Stimulated activated CD4-positive, alpha-beta T cell treated with anti-CD3 and anti-CD28 coated beads, Interleukin-1b, Interleukin-23, amount 100 ng/mL, for 4 hours (primary cell): ENCODE measurements at places on chromosomes 1 and 21.
A peak's percentile ranks its signal among the peaks of the same experiment; 100 is the strongest.

- no peak for DNase-seq
Measured at GRCh38 chr1:221150996-221151395, 271.8 kb downstream of the HLX start.

DNA sequence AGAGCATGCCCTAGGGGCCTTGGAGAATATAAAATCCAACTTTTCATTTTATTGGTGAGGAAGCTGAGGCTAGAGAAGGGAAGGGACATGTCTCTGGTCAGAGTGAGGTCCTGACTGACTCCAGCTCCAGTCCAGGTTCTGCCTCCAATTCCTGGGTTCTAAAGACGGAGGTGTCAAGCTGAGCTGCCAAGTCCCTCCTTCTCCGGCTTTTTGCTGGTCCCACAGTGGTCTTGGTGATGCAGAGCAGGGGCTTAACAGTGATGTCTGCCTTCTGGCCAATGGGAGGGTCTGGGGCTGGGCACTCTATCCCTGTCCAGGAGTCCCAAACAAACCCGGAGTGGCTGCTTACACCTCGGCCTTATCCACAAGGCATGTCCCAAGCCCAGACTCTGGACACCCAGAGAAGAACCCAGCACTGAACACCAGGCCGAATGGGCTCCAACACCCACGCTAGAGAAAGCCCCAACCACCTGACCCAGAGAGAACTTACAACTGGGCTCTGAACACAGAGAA is 104.8 kb downstream of the EBNA1BP2 start:
- DNase-seq = no peak

DNA sequence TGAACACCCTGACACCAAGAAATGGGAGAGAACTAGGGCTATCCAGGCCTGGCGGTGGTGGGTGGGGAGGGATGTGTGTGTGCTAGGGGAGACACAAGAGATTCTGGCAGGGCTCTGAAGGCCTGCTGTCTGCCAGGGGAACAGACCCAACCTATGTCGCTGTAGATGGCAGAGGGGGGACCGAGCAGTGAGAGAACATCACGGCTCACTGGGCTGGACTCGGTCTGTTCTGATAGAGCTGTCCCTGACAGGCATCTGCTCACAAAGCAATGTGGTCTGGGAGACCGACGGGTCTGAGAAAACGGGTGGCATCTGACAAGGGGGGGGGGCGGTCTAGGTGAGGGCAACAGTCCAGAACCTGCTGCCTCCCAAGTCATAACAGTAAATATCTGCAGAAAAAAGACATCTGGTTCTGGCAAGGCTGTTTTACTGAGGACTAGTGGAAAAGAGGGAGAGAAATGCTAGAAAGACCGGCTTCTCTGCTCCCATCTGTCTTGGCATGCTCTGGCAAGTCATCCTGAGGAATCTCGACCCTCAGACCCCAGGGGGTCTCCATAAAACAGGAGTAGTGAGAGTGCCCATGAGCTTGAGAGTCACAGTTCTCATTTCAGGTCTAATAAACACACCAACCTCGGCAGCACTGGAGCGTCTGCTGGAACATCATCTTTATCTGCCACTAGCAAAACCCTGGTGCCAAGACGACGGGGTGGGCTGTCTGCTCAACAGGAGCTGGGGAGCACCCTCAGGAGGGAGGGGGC is 36.5 kb downstream of the SLC66A1 start:
- DNase-seq = no peak

DNA sequence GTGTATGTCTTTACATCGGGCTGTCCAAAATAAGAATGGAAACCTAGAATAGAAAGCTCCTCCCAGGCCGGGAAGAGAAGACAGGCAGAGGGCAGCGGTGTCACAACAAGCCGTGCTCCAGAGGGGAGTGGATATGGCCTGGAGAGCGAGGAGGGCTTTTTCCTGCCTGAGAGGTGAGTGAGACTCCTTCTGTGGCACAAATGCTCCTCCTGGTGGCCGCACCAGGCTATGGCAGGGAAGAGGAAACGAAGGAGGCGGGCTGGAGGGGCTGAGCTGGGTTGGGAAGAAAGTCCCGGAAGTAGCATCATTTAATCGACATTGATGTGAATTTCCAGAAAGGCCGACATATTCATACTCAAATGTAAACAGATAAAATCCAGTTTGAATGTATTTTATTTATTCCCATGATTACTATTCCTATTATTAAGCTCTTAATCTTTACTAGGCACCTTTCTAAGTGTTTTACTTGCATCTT is 54.7 kb downstream of the MEF2D start:
- DNase-seq = peak; percentile 74

DNA sequence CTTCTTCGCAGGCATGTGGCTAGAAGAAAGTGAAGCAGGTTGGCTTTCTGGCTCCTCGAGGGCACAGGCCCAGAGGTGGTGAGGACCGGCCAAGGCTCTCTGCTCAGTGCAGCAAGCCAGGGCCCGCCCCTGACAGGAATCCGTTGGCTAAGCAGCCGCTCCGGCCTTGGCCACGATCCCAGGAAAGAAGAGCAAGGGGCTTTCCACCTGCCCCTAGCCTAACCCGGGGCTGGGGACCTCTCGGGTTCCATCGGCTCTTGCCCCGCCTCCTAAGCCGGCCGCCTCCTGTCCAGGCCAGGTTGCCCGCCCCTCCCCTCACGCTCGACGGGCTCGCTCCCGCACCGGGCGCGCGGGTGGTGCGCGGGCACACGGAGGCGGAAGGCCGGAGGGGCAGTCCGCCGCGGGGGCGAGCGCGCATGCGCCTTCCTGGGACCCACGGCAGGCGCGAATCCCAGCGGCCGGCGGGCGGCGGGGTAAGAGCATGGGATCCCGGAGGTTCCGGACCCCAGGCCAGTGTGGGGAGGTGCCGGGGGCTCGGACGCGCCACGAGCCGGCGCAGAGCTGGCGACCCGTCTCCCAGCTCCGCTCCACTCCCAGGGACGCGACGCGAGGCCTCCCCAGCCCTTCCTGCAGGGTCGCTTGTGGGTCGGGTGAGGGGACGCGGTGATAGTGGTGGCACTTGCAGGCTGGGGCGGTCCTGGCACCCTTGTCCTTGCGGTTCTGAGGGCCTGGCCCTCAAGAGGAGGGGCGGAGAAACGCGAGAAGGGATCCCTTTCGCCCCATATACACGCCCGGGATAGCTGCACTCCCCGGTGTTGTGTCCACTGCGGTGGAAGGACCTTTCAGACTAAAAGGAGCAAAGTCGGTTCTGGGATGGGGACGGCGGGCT is at the start of gene ALG6:
ALG6 (plus strand) TSS at position 413 of the 889 bp plus-strand sequence. CDS start 3,351 bp downstream, outside the sequence.
- DNase-seq = peak; percentile 93

DNA sequence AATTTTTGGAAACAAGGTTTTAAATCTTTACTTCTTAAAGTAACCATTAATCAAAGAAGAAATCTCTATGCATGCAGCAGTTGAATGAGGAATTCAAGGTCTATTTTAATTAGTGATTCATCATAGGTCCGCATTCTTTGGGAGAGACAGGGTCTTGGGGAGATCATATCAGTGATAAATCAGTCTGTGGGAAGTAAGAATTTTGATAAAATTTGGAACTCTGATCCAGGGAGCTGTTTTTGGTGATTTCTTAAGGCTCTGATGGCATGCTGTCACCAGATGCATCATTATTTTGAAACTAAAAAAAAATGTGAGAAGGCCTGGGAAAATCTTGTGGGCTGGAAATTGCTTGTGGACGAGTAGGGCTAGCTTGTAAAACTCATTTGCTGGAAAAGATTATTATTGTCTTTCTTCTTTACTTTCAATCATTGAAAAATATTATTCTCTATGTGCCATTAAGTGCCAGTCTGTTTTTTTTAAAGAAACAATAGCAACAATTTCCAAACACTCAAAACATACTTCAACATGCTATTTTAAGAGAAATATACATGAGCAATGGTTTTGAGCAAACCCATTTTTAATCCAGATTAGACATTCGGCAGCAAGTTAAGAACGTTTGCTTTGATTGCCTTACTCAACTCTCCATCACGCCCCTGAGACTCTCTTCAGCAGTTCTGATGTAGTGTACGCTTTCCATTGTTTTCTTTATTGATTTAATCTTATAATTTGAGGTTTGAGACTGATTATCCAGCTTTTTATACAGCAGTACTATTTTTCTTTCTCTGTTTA is 62.6 kb downstream of the ZBTB18 start:
- DNase-seq = no peak

- no peak for DNase-seq
Measured at GRCh38 chr1:69754521-69754920, 186.8 kb downstream of the LRRC7 start.

DNA sequence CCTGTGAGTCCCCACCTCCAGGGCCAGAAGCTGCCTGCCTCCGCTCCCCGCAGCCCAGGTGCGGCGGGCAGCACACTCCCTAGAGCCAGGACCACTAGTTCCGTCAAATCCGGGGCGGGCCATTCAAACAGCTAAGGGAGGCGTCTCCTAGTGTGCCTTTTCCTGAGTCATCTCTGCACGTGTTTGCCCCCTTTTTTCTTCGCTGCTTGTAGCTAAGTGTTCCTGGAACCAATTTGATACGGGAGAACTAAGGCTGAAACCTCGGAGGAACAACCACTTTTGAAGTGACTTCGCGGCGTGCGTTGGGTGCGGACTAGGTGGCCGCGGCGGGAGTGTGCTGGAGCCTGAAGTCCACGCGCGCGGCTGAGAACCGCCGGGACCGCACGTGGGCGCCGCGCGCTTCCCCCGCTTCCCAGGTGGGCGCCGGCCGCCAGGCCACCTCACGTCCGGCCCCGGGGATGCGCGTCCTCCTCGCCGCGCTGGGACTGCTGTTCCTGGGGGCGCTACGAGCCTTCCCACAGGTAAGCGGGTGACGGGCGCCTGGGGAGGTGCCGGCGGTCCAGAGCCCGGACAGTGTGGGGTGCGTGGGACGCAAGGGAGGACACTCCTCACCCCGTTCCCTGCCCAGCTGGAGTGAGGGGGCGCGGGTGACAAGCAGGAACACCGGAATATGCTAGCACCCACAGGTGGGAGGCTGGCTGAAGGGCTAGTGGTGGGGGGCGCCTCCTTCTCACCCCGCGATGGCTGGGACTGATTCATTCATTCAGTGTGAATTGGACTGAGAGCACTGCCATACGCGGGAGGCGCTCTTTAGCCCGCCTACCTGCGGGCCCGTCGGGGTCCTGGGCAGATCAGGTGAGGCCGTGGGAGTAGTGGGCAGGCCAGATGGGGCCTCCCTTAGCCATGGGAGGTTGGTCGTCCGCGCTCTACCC is at the start of gene TNFRSF8:
TNFRSF8 (plus strand) TSS at position 163 of the 932 bp plus-strand sequence; CDS start at position 459, 296 bp downstream.
- peak; percentile 32 for DNase-seq

DNA sequence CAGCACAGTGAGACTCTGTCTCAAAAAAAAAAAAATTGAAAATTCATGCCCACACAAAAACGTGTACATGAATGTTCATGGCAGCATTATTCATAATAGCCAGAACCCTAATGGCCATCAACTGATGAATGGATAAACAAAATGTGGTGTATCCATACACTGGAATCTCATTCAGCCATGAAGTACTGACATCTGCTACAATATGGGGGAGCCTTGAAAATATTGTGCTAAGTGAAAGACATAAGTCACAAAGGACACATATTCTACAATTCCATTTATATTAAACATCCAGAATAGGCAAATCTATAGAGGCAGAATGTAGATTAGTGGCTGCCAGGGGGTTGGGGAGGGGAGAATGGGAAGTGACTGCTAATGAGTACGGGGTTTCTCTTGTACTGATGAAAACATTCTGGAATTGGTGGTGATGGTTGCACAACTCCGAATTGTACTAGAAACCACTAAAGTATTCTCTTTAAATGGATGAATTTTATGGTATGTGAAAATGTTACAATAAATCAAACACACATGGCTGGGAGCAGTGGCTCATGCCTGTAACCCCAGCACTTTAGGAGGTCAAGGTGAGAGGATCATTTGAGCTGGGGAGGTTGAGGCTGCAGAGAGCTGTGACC is 33.0 kb upstream of the KCNN3 start:
- DNase-seq = no peak

GRCh38 chr1:152125834-152126443 is 10.7 kb upstream of the TCHH start:
- DNase-seq = no peak

- DNase-seq = peak; percentile 30
Measured at GRCh38 chr1:65148548-65149350, 746 bp downstream of the AK4 start.

- DNase-seq = peak; percentile 91
Measured at GRCh38 chr1:206583707-206584648, 28.3 kb downstream of the EIF2D start.

DNA sequence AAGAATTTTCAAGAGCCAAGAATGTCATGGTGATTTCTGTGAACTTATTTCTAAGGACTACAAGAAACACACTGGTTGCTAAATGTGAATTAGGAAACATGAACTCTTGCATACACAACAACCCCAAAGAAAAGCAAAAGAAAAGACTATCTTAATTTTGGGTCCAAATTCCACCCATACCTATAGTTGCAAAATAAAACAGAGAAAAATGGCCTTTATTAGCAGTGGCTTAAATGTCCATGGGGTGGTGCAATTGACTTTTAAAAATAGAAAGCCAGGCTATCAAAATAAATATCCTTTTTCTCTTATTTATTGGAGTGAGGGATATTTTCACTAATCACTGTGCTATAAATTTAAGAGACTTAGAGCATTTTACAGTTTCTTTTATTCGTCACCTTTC is 80.9 kb upstream of the DPYD start:
- DNase-seq = no peak

GRCh38 chr1:204211046-204211445 is 2.7 kb downstream of the GOLT1A start:
- no peak for DNase-seq

DNA sequence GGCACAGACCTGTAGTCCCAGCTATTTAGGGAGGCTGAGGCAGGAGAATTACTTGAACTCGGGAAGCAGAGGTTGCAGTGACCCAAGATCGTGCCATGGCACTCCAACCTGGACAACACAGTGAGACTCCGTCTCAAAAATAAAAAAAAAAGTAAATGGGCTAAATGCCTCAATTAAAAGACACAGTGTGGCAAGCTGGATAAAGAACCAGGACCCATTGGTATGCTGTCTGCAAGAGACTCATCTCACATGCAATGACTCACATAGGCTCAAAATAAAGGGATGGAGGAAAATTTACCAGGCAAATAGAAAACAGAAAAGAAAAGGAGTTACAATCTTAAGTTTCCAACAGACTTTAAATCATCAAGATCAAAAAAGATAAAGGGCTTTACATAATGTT is 40.3 kb downstream of the ACBD6 start:
- no peak for DNase-seq

- DNase-seq = no peak
Measured at GRCh38 chr1:25195835-25196234, 36.5 kb downstream of the SYF2 start.

DNA sequence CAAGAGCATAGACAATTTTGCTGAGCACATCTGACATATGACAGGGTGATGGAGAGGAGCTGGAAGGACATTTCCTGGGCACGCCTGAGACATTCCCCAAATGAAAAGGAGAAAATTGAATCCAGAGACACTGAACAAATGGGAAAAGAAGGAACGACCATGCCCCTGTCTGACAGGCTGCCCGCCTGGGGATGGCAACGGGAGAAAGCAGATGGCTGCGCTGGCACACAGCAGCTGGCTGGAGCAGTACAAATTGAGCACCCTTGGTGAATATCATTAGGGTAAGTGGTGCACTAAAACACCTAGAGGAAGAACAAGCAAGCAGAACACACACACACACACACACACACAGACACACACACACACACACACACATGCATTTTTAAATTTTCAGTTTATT is 174.3 kb upstream of the DUSP10 start:
- no peak for DNase-seq
